ENCODE measurements at places on chromosomes 16 and 17.

- H3K27ac ChIP-seq = no peak overlapping the region
- no peaks in the 10 kb centered on the region for H3K27me3 ChIP-seq
- H3K36me3 ChIP-seq = no peaks in the 10 kb centered on the region
- no peak overlapping the region for H3K4me3 ChIP-seq
- H3K4me1 ChIP-seq = no peaks in the 10 kb centered on the region
- no peak for DNase-seq
These were observed 14.9 kb upstream of the ADGRG1 start for GRCh38 chr16:57613514-57613913.

- H3K27ac ChIP-seq = no peak overlapping the region
- no peaks in the 10 kb centered on the region for H3K36me3 ChIP-seq
- DNase-seq = no peak
These were observed 231.0 kb downstream of the CBLN1 start for GRCh38 chr16:49050607-49051006.

GRCh38 chr17:31327534-31328159, 6.2 kb upstream of the EVI2A start:
- DNase-seq = no peak
- no peaks in the 10 kb centered on the region for H3K27me3 ChIP-seq
- H3K4me3 ChIP-seq = no peak overlapping the region

GRCh38 chr17:78958641-78959127, 21.0 kb downstream of the LGALS3BP start:
- H3K4me3 ChIP-seq = no peak overlapping the region

- no peak overlapping the region for H3K4me3 ChIP-seq
- no peaks in the 10 kb centered on the region for H3K27me3 ChIP-seq
- no peaks in the 10 kb centered on the region for H3K36me3 ChIP-seq
- no peaks in the 10 kb centered on the region for H3K4me1 ChIP-seq
These were observed 296.3 kb downstream of the HS3ST4 start for GRCh38 chr16:25988084-25988483.

Measured in tibial nerve (tissue), 4 donors.